Tibial nerve (tissue), 4 donors: ENCODE measurements at places on chromosomes 11 and 22. TPM values are rescaled to one million over a fixed set of nuclear protein-coding genes. Genes with fewer than 3 reads are reported as not detected.
A peak's percentile ranks its signal among the peaks of the same experiment; 100 is the strongest.

- peak; percentile 53 for DNase-seq
- no peak overlapping the region for H3K4me3 ChIP-seq
- H3K4me1 ChIP-seq: peaks cover 28% of the 10 kb centered on the region
- H3K27me3 ChIP-seq: no peaks in the 10 kb centered on the region
Measured at GRCh38 chr22:30205281-30206115, 41.1 kb downstream of the LIF start.

GRCh38 chr11:47106798-47107411, 69.8 kb downstream of the ARFGAP2 start:
- no peak overlapping the region for H3K4me3 ChIP-seq
- H3K4me1 ChIP-seq: peaks cover 17% of the 10 kb centered on the region
- H3K27ac ChIP-seq: peak overlapping the region; percentile 26
- no peaks in the 10 kb centered on the region for H3K27me3 ChIP-seq
- H3K36me3 ChIP-seq: no peaks in the 10 kb centered on the region
- DNase-seq: no peak

HDAC10 gene
- 41.3 TPM for total RNA-seq

FBLN1 gene
- total RNA-seq: 261 TPM

DNA sequence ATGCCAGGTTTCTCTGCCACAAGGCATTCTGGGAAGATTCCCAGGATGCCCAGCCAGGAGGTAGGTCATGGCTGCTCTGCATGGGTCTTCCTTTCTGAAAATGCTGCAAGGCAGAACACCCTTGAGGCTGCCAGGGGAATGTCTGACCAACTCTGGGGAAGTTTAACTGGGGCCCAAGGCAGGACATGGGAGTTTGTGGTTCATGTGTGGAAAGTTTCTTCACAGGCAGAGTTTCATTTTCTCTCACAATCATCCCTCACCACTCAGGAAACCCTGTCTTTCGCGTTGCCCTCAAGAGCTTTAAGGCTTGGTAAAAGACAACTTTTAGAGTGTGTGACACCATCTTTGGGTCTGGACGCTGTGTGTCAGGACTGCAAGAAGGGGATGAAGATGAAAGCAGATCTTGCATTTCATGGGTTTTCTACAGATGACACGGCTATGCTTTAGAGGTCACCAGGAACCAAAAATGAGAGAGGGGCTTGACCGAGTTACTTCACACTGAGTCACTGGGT, 133.5 kb downstream of the CD44 start:
- H3K27me3 ChIP-seq: no peaks in the 10 kb centered on the region
- no peak overlapping the region for H3K27ac ChIP-seq
- H3K4me1 ChIP-seq: no peaks in the 10 kb centered on the region
- H3K4me3 ChIP-seq: no peak overlapping the region
- no peak for DNase-seq

DNA sequence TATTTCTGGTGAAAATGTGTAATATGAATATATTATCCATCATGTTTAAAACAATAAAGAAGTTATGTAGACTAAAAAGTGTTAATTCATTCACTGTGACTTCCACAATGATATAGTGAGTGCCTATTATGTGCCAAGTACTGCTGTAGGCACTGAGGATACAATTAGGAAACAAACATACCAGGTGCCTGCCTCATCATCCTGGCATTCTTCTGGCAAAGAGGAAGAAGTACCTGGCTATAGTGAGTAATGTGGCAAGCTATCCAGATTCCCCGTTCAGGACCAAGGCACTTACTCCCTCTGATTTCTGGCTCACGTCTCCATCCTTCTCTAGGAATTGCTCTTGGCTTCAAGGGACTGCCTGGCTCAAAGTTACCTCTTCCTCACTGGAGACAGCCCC, 77.5 kb upstream of the CLMP start:
- H3K4me3 ChIP-seq: no peak overlapping the region
- no peak overlapping the region for H3K27ac ChIP-seq
- DNase-seq: no peak
- H3K4me1 ChIP-seq: no peaks in the 10 kb centered on the region
- no peaks in the 10 kb centered on the region for H3K36me3 ChIP-seq
- peaks cover 7% of the 10 kb centered on the region for H3K27me3 ChIP-seq

DNA sequence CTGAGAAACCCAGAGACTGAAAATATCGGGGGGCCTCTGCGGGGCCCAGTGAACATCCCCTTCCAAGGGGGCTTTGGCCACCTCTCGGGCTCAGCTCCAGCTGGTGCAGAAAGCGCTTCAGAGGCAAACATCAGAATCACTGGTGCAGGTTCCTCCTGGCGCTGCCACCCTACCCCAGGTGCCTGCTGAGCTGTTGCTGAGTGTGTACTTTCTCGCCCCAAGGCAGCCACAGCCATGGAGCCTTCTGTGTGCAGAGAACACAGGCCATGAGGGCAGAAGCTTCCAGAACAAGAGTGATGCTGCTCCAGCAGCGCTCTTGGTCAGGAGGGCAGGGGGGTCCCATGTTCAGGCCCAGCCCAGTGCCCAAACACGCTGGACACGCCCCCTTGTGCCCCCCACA, 6.3 kb downstream of the DRD4 start:
- no peaks in the 10 kb centered on the region for H3K4me1 ChIP-seq
- DNase-seq: no peak

- H3K4me3 ChIP-seq: no peak overlapping the region
- no peaks in the 10 kb centered on the region for H3K4me1 ChIP-seq
- H3K27ac ChIP-seq: no peak overlapping the region
- H3K36me3 ChIP-seq: peaks cover 66% of the 10 kb centered on the region
Measured at GRCh38 chr22:46977656-46978343, 215.3 kb downstream of the TBC1D22A start.

CBL gene
- 14.7 TPM for total RNA-seq

- H3K27me3 ChIP-seq: no peaks in the 10 kb centered on the region
- H3K27ac ChIP-seq: no peak overlapping the region
- no peaks in the 10 kb centered on the region for H3K4me1 ChIP-seq
- no peak for DNase-seq
Measured at GRCh38 chr22:26994801-26995200, 337.4 kb downstream of the MIAT start.

SLC1A2 gene
- total RNA-seq: 0.42 TPM

- no peak for DNase-seq
- H3K36me3 ChIP-seq: no peaks in the 10 kb centered on the region
- no peaks in the 10 kb centered on the region for H3K4me1 ChIP-seq
- no peaks in the 10 kb centered on the region for H3K27me3 ChIP-seq
- H3K4me3 ChIP-seq: no peak overlapping the region
- H3K27ac ChIP-seq: peak overlapping the region; percentile 62
Measured at GRCh38 chr22:17938484-17938924, 85.9 kb downstream of the MICAL3 start.

GRCh38 chr11:125164091-125164421, 495 bp upstream of the PKNOX2 start:
- H3K27me3 ChIP-seq: no peaks in the 10 kb centered on the region
- H3K4me3 ChIP-seq: no peak overlapping the region
- peak overlapping the region; percentile 29 for H3K27ac ChIP-seq
- H3K4me1 ChIP-seq: no peaks in the 10 kb centered on the region
- H3K36me3 ChIP-seq: no peaks in the 10 kb centered on the region

COPB1 gene
- total RNA-seq: 71.0 TPM

P2RY2 gene
- total RNA-seq: 4.5 TPM

HBE1 gene
- not detected for total RNA-seq

DNA sequence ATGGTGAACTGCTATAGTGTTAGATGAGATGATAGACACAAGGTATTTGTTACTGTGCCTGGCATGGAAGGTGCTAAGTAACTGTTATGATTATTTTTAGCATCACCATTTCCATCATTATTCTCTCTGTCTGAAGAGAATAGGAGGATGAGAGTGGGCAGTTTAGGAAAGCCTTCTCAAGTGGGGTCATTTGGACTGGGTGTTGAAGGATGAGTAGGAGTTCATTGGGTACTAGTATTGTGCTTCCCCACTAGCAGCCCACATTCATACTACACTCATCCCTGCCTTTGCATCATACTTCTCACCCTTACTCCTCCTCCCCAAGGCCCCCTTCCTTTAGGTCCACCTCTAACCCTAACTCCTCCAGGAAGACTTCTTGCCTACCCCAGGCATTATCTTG, 20.6 kb downstream of the MYEOV start:
- DNase-seq: no peak
- H3K27me3 ChIP-seq: no peaks in the 10 kb centered on the region
- H3K4me1 ChIP-seq: no peaks in the 10 kb centered on the region

- H3K36me3 ChIP-seq: peaks cover 15% of the 10 kb centered on the region
- no peak overlapping the region for H3K27ac ChIP-seq
- no peak overlapping the region for H3K4me3 ChIP-seq
- no peak for DNase-seq
Measured at GRCh38 chr11:17894929-17895658, 117.8 kb downstream of the SERGEF start.

- no peak for DNase-seq
- H3K36me3 ChIP-seq: no peaks in the 10 kb centered on the region
- no peak overlapping the region for H3K27ac ChIP-seq
- no peaks in the 10 kb centered on the region for H3K27me3 ChIP-seq
- no peak overlapping the region for H3K4me3 ChIP-seq
- H3K4me1 ChIP-seq: no peaks in the 10 kb centered on the region
Measured at GRCh38 chr11:94840209-94840608, 72.1 kb downstream of the AMOTL1 start.

DNA sequence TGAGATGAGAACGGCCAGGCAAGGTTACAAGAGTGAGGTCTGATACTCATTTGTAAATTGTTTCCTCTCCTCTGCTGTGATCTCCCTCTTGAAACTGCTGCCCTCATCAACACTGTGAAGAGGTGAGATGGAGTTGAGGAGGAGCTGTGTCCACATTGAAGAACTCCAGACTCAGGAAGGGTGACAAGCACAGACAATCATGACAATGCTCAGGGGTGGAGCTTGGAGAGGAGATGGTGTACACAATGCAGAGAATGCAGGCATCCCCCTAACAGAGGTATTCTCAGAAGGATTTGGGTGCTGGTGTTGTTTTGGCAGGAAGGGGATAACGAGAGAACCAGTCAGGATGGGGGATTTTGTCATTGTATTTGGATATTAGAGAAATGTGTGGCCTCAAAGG, 21.5 kb upstream of the MMP7 start:
- no peak overlapping the region for H3K4me3 ChIP-seq
- DNase-seq: no peak
- H3K27ac ChIP-seq: peak overlapping the region; percentile 20
- no peaks in the 10 kb centered on the region for H3K4me1 ChIP-seq

- no peaks in the 10 kb centered on the region for H3K27me3 ChIP-seq
- no peaks in the 10 kb centered on the region for H3K36me3 ChIP-seq
- DNase-seq: no peak
Measured at GRCh38 chr22:24938741-24939341, 7.7 kb downstream of the LHFPL7 start.

DNA sequence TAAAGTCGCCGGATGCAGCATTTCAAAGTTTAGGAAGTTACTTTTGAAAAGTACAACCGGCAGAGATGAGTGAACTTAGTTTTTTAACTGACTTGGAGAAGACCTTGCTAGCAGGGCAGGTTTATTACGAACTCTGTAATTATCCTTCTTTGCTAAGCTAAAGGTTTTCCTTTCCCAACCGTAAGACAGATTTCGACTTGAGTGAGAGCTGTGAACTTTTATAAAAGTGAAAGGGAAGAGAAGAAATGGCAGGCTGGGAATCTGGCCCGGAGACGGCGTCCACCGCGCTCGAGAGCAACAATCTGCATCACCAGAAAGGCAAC, 659 bp upstream of the TEAD1 start:
- no peaks in the 10 kb centered on the region for H3K36me3 ChIP-seq
- H3K4me3 ChIP-seq: peak overlapping the region; percentile 98
- H3K27ac ChIP-seq: peak overlapping the region; percentile 90
- DNase-seq: no peak

CASP5 gene
- total RNA-seq: not detected

GRCh38 chr11:75031224-75031753, 42.6 kb downstream of the NEU3 start:
- no peak overlapping the region for H3K4me3 ChIP-seq
- H3K4me1 ChIP-seq: no peaks in the 10 kb centered on the region
- no peaks in the 10 kb centered on the region for H3K27me3 ChIP-seq
- no peaks in the 10 kb centered on the region for H3K36me3 ChIP-seq

DNA sequence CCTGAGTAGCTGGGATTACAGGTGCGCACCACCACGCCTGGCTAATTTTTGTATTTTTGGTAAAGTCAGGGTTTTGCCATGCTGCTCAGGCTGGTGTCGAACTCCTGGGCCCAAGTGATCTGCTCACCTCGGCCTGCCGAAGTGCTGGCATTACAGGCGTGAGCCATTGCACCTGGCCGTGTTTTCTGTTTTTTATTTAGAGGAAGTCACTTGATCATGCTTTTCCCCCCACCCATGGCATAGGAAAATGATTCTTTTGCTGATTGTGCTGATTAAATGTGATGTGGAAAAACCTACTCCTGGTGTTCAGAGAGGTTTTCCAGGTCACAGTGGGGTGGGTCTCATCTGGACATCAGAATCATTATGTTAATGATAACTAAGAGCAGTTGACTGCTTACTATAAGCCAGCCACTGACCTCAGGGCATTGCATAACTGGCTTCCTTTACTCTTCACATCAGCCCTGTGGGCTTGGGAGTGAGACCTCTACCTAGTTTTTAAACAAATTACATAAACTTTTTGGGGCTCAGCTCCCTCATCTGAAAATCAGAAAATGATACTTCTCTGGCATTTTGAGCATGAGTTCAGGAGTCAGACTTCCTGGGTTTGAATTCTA, 71.0 kb downstream of the PTPRJ start:
- H3K4me3 ChIP-seq: no peak overlapping the region
- H3K27me3 ChIP-seq: no peaks in the 10 kb centered on the region
- no peak overlapping the region for H3K27ac ChIP-seq
- H3K36me3 ChIP-seq: no peaks in the 10 kb centered on the region
- DNase-seq: no peak
- H3K4me1 ChIP-seq: no peaks in the 10 kb centered on the region

GRCh38 chr11:35066783-35067423, 72.1 kb upstream of the CD44 start:
- no peaks in the 10 kb centered on the region for H3K36me3 ChIP-seq
- no peaks in the 10 kb centered on the region for H3K27me3 ChIP-seq
- H3K4me3 ChIP-seq: no peak overlapping the region
- H3K27ac ChIP-seq: no peak overlapping the region
- no peak for DNase-seq
- peaks cover 17% of the 10 kb centered on the region for H3K4me1 ChIP-seq

CREB3L1 gene
- total RNA-seq: 3.6 TPM

- H3K36me3 ChIP-seq: no peaks in the 10 kb centered on the region
- DNase-seq: peak; percentile 16
- H3K4me1 ChIP-seq: no peaks in the 10 kb centered on the region
- H3K27me3 ChIP-seq: no peaks in the 10 kb centered on the region
- H3K27ac ChIP-seq: no peak overlapping the region
Measured at GRCh38 chr11:123020968-123021367, 39.3 kb upstream of the BSX start.

CDC45 gene
- total RNA-seq: not detected

GRCh38 chr11:73182824-73183321, 35.2 kb upstream of the P2RY2 start:
- H3K4me1 ChIP-seq: peaks cover 5% of the 10 kb centered on the region
- no peak overlapping the region for H3K4me3 ChIP-seq
- no peaks in the 10 kb centered on the region for H3K27me3 ChIP-seq
- no peak for DNase-seq

GRCh38 chr22:46617207-46617985, 2.8 kb upstream of the GRAMD4 start:
- H3K4me1 ChIP-seq: peaks cover 47% of the 10 kb centered on the region
- DNase-seq: no peak
- H3K27me3 ChIP-seq: no peaks in the 10 kb centered on the region
- peak overlapping the region; percentile 42 for H3K27ac ChIP-seq

MMP8 gene
- not detected for total RNA-seq
